Psoas muscle (tissue), 8 donors: ENCODE measurements at places on chromosomes 12 and 14. TPM values are rescaled to one million over a fixed set of nuclear protein-coding genes. Genes with fewer than 3 reads are reported as not detected.

The GPR137C gene
- 0.13 TPM for total RNA-seq

The DEGS2 gene
- not detected for total RNA-seq

The CACNA1C gene
- 0.95 TPM for total RNA-seq

The FGFR1OP2 gene
- total RNA-seq: 31.3 TPM

DNA sequence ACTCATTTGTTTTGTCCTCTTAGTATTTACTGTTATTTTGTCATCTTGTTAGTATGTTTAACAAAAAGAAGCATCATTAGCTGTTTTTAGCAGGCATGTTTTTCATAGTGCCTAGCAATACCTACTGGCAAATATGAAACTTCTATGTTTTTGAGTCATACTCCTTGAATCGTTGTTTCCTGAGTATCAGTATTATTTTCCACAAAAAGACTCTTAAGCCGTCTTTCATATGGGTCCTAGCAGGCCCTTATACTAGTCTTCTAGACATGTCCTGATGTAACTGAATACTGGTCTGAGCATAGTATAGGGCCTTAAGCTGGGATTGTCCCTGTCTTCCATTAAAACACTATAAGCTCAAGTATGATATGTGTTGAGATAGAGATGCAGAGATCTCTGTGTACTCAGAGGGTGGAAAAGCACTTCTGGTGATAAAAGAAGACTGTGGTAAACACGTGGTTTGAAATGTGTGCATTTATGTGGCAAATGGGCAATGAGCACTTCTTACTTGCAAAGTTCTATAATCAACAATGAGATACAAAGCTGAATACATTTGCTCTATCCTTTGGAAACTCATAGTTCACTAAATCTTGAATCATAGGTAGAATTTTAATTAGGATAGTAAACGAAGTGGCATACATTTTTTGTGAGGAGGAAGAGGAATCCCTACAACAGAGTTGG, 348.8 kb downstream of the PDZRN4 start:
- no peak overlapping the region for H3K4me3 ChIP-seq
- H3K27me3 ChIP-seq: no peaks in the 10 kb centered on the region
- H3K36me3 ChIP-seq: no peaks in the 10 kb centered on the region
- DNase-seq: no peak
- no peak overlapping the region for H3K27ac ChIP-seq

DNA sequence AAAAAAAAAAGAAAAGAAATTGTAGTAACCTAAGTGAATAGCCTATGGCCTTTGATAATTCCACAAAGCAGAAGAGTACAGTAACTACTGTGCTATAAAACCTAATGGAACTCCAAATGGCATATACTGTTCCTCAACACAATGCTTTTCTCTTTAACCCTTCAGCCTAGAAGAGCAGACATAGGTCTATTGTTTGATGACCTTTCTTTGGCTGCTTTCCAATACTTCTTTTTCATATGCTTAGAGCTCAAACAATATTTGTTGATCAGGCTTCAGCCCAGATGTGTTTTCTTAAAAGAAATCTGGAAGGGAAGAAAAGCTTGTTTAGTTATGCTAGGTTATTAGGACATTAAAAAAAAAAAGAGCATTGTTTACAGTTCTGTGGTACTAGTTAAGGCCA, 116.4 kb downstream of the NTN4 start:
- H3K4me3 ChIP-seq: no peak overlapping the region
- no peaks in the 10 kb centered on the region for H3K4me1 ChIP-seq
- no peaks in the 10 kb centered on the region for H3K27me3 ChIP-seq
- H3K27ac ChIP-seq: no peak overlapping the region
- H3K36me3 ChIP-seq: no peaks in the 10 kb centered on the region

DNA sequence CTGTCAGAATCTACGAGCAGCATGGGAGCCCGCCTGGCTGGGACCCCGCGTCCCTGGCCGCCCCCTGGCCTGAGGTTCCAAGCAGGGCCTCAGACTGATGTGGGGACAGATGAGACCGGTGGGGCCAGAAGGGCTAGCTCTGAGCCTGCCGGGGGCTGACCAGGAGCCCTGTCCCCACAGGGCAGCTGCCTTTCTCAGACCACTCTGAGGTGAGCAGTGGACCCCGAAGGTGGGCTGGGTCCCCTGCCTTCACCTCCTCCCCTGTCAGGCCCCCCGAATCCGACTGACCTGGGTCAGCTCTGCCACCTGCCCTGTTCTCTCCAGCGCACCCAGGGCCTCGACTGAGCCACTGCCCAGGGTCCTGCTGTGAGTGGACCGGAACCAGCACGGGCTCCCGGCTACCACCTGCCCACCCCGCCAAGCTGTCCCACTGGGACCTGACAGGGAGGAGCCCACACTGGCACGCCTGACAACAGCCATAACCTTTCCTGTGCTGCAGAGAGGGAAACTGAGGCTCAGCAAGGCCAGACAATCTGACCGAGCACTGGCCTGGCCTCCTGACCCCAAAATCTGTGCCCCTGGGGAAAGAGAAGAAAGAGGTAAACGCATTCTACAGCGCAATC, 29.7 kb upstream of the TMEM179 start:
- peaks cover 10% of the 10 kb centered on the region for H3K27me3 ChIP-seq
- DNase-seq: no peak
- H3K4me3 ChIP-seq: no peak overlapping the region
- H3K27ac ChIP-seq: no peak overlapping the region
- H3K36me3 ChIP-seq: no peaks in the 10 kb centered on the region

DNA sequence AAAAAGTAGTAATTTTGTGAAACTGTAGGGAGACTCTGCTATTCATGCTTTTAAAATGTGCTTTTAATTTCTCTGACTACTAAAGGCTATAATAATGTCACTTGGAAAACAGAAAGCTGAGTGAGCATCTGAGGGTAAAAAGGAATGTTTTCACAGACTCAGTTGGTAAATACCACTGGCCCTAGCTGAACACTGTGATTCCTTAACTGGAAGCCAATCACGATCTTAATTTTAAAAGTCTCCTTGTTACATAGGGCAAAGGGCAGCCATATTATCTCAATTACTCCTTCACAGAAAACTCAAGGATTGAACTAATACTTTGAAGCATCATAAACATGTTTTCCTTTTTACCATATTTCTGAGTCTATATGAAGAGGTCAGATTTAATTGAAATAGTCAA, 41.9 kb downstream of the PAWR start:
- no peak overlapping the region for H3K27ac ChIP-seq
- H3K27me3 ChIP-seq: no peaks in the 10 kb centered on the region
- no peak overlapping the region for H3K4me3 ChIP-seq
- no peak for DNase-seq
- H3K36me3 ChIP-seq: no peaks in the 10 kb centered on the region

DNA sequence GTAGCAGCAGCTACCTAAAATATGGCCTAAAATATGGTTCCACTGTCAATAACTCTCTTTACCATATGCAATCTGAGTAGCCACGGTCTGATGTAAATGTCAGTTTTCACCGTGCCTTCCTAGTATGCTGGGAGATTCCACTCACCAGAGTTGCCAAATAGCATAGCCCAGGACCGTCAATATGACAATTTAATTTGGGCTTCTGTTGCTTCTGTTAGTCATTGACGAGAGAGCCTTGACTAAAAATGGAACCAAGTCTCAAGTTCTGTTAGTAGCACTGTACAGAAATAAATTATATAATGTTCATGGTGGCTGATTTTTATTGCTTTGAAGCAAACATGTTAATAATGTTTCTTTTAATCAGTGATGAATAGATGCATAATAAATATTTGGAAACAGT, 348.4 kb downstream of the BCAT1 start:
- no peaks in the 10 kb centered on the region for H3K27me3 ChIP-seq
- no peaks in the 10 kb centered on the region for H3K36me3 ChIP-seq
- H3K4me1 ChIP-seq: no peaks in the 10 kb centered on the region
- no peak for DNase-seq
- no peak overlapping the region for H3K27ac ChIP-seq
